ENCODE measurements at places on chromosomes 2 and 18. TPM values are rescaled to one million over a fixed set of nuclear protein-coding genes. Genes with fewer than 3 reads are reported as not detected.

The GPN1 gene
- 70.2 TPM for total RNA-seq

GRCh38 chr18:73959352-73959751, 188.3 kb downstream of the FBXO15 start:
- H3K27me3 ChIP-seq: peaks cover 3% of the 10 kb centered on the region
- H3K36me3 ChIP-seq: no peaks in the 10 kb centered on the region
- no peaks in the 10 kb centered on the region for H3K4me1 ChIP-seq
- DNase-seq: no peak

- no peak overlapping the region for H3K4me3 ChIP-seq
- H3K36me3 ChIP-seq: no peaks in the 10 kb centered on the region
- H3K27ac ChIP-seq: no peak overlapping the region
- H3K4me1 ChIP-seq: no peaks in the 10 kb centered on the region
These were observed 107.3 kb downstream of the CABYR start for GRCh38 chr18:24246143-24246542.

- H3K36me3 ChIP-seq: no peaks in the 10 kb centered on the region
- H3K27ac ChIP-seq: peak overlapping the region; percentile 64
- peak; percentile 64 for DNase-seq
- peaks cover 30% of the 10 kb centered on the region for H3K4me1 ChIP-seq
These were observed 52.1 kb downstream of the RHBDD1 start for GRCh38 chr2:226887940-226888339.

DNA sequence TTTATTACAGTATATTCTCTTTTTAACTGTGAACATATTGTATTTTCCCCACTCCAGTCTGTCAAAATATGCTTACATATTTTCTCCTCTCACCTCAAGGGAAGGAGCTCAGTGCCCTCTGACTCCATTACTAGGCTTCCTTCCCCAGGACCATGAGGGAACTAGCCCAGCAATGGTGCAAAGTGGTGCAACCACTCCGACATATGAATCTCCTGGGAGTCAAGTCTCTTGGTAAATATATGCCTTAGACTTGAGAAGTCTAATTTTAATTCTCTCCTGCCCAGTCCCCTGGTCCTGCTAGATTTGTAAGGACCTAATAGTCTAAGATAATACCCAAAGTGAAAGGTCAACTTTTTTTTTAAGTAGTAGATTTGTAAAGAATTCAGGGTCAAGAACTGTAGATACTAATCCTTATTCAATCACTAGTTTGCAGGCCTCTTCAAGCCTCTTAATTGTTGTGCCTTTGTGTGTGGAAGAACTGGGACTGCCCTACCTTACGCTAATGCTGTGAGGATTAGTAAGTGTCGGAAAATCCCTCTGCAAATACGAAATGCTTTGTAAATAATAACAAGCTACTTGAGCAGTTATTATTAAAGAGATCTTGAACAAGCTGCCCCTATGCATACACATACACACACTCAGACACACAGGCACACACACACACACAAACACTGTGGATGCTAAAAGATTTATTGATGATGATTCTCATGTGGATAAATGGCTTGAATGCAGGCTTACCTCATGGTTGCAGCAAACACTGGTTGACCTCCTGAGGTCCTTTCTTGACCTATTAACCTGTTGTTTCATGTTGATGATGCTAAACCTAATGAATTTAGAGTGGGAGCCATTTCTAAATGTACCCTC, 251.2 kb upstream of the PARD3B start:
- no peak overlapping the region for H3K4me3 ChIP-seq
- no peak for DNase-seq
- H3K27ac ChIP-seq: no peak overlapping the region
- no peaks in the 10 kb centered on the region for H3K27me3 ChIP-seq
- no peaks in the 10 kb centered on the region for H3K36me3 ChIP-seq
- peaks cover 6% of the 10 kb centered on the region for H3K4me1 ChIP-seq

DNA sequence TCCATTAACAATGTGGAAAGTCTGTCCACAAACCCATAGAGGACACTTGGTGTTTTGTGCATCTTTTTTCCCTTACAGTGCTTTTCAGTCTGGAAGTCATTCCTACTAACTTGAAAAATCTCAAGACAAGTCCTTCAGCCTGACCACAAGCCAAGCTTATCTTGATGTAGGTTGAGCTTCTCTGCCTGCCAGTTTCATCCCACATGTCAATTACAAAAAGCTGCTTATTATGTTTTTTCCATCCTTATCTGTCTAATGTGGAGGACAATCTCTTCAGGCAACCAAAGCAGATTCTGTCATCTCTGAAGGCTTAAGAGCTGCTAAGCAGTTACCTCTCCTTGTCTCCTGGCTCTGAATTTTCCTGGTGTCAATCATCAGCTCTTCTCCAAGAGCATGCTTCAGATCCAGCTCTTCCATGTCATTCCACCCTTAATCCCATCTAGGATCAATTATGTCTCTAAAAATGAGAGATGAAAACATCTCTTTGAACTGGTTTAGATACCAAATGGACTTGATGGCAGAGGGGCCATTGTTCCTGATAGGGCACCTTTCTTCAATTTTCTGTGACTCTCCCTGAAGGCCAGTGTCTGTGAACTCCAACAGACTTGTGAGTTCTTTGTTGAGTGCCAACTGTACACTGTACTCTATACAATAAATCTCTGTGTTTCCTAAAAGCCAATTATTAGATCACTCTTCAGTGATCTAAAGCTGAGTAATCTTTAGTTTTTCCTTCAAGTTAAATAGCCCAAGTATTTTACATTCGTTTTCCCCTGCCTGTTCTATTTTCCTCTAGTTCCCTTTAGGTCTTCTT, 208.6 kb downstream of the RBM43 start:
- no peak overlapping the region for H3K4me3 ChIP-seq
- H3K36me3 ChIP-seq: no peaks in the 10 kb centered on the region
- H3K27me3 ChIP-seq: no peaks in the 10 kb centered on the region
- DNase-seq: no peak
- H3K27ac ChIP-seq: no peak overlapping the region

The ERFE gene
- 14.9 TPM for total RNA-seq

GRCh38 chr2:204544961-204545860, at the start of gene PARD3B:
Gene PARD3B, plus strand, starts transcription at chr2:204545475. Its CDS starts 525 bp downstream, at chr2:204546000.
- peak within 1 kb of the TSS; percentile 88 for H3K4me3 ChIP-seq
- DNase-seq: peak; percentile 61
- no peaks in the 10 kb centered on the region for H3K27me3 ChIP-seq
- peak within 1 kb of the TSS; percentile 79 for H3K27ac ChIP-seq
- peaks cover 38% of the 10 kb centered on the region for H3K4me1 ChIP-seq

DNA sequence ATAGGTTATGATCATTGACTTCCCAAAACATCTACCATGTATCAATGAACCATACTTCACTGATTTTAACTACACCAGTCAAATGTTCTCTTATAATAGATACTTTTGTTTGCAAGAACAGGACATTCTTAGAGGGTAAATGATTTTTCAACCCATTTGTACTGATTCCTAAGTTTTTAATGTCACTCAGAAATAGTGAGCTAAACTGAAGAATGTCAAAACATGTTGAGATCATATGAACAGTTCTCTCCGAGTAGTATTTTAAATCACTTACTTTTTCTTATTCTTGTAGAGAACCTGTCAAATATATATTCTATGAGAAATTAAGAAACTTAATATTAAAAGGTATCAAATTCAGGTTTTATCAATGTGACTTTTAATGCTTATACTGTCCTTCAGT, 1362.9 kb upstream of the SLC39A10 start:
- no peaks in the 10 kb centered on the region for H3K4me1 ChIP-seq
- DNase-seq: no peak
- H3K36me3 ChIP-seq: no peaks in the 10 kb centered on the region
- no peaks in the 10 kb centered on the region for H3K27me3 ChIP-seq
- no peak overlapping the region for H3K27ac ChIP-seq

The G6PC2 gene
- not detected for total RNA-seq

GRCh38 chr18:48153613-48154481, 223.4 kb upstream of the SMAD2 start:
- no peak for DNase-seq
- H3K4me1 ChIP-seq: peaks cover 7% of the 10 kb centered on the region
- no peaks in the 10 kb centered on the region for H3K36me3 ChIP-seq
- H3K27me3 ChIP-seq: no peaks in the 10 kb centered on the region

GRCh38 chr2:30631051-30631671, 176.1 kb downstream of the CAPN13 start:
- no peak overlapping the region for H3K27ac ChIP-seq
- no peaks in the 10 kb centered on the region for H3K36me3 ChIP-seq
- H3K4me3 ChIP-seq: no peak overlapping the region

The MPPE1 gene
- total RNA-seq: 36.4 TPM

The ALPI gene
- total RNA-seq: not detected

The OTX1 gene
- total RNA-seq: 0.74 TPM

DNA sequence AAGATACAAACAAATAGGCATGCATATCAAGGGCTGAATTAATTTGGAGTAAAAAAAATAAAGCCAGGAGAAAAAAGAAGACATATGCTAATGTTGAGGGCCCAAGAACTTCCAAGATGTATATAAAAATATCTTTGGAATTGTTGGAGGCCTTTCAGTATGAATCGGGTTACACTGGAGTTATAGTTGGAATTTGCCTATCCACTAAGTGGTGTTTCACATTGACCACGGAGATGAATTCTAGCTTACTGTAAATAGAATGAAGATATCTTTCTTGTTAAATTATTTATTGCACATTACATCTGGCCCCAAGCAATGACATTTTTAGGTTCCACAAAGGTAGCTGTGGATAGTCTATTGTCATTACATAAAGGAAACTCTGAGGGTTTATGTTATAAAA, 38.5 kb upstream of the TRIB2 start:
- H3K27ac ChIP-seq: no peak overlapping the region
- H3K27me3 ChIP-seq: no peaks in the 10 kb centered on the region

GRCh38 chr18:12880541-12880910, 3.5 kb downstream of the PTPN2 start:
- DNase-seq: no peak
- H3K36me3 ChIP-seq: peaks cover 19% of the 10 kb centered on the region
- no peak overlapping the region for H3K4me3 ChIP-seq

DNA sequence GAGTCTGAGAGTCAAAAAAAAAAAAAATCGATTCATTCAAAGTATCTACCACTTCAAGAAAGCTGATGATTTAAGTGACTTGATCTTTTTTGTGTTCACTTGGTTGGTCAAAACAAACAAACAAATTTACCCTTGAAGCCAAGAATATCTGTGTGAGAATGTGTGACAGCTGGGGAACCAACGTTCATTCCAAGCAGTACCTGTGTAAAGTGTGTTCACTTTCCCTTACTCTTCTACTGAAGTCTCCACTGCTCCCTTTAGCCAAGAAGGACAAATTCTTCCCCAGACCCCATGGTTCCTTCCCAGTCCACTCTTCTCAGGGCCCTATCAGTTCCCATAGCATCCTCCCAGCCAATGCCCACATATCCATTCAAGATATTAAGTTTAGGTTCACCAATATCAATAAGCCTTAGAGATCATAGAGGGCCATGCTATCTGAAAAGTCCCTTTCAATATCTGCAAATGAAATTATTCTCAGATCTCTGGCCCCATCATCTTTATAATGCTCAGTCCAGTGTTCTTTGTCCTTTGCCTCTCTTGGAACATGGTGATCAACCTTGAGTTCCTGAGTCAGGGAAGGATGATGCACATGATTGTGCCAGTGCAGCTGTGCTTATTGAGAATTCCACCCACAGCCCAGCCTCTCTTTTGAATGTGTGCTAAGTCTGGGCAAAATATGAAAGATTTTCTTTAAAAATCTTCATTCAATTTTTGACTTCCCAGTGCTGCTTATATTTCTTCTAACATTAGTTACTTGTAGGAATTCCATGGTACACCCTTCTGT, 82.8 kb upstream of the DTNA start:
- H3K27me3 ChIP-seq: no peaks in the 10 kb centered on the region
- no peak overlapping the region for H3K27ac ChIP-seq
- no peak overlapping the region for H3K4me3 ChIP-seq
- H3K4me1 ChIP-seq: no peaks in the 10 kb centered on the region
- no peak for DNase-seq

GRCh38 chr2:190431907-190432306, 23.8 kb downstream of the MFSD6 start:
- H3K36me3 ChIP-seq: no peaks in the 10 kb centered on the region
- H3K4me1 ChIP-seq: 0 out of 2 replicates have a peak, but pooled peaks cover 4% of the 10 kb centered on the region
- H3K4me3 ChIP-seq: no peak overlapping the region
- no peak overlapping the region for H3K27ac ChIP-seq
- no peak for DNase-seq
- H3K27me3 ChIP-seq: no peaks in the 10 kb centered on the region

GRCh38 chr18:7879717-7880116, 312.6 kb downstream of the PTPRM start:
- no peak overlapping the region for H3K27ac ChIP-seq
- no peak for DNase-seq
- no peaks in the 10 kb centered on the region for H3K27me3 ChIP-seq
- no peaks in the 10 kb centered on the region for H3K4me1 ChIP-seq
- H3K36me3 ChIP-seq: no peaks in the 10 kb centered on the region

DNA sequence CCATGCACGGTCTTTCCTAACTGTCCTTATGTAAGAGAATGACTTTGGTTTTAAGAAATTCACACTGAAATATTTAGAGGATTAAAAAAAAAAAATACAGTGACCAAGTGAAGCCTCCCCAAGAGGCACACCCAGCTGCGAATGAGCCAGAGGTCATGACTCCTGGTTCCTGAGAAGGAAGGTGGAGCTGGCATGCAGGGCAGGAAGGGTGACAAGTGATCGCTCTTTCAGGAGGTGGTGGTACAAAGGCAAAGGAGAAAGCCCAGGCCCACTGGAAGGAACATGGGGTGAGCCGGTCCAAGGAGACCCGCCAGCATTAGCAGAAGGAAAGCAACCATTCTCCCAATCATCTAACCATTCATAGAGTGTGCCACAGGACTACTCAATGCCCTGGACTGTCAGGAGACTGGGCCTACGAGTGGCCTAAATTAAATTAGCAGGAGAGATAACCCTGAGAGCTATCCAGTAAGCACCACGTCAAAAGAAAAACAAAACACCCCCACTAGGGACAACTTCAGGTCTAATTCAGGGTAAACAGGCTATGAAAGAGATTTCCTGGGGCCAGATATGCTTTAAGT, 7.8 kb downstream of the INO80C start:
- no peak overlapping the region for H3K4me3 ChIP-seq
- DNase-seq: no peak
- H3K36me3 ChIP-seq: no peaks in the 10 kb centered on the region
- H3K27me3 ChIP-seq: no peaks in the 10 kb centered on the region
- H3K27ac ChIP-seq: no peak overlapping the region

The R3HDM1 gene
- total RNA-seq: 8.8 TPM

GRCh38 chr2:60066096-60066839, 487.2 kb downstream of the BCL11A start:
- no peak for DNase-seq
- H3K4me3 ChIP-seq: no peak overlapping the region
- H3K27ac ChIP-seq: no peak overlapping the region
- H3K36me3 ChIP-seq: no peaks in the 10 kb centered on the region

The ALPG gene
- total RNA-seq: 0.03 TPM

The SP140L gene
- 36.8 TPM for total RNA-seq

The GCFC2 gene
- 28.4 TPM for total RNA-seq

DNA sequence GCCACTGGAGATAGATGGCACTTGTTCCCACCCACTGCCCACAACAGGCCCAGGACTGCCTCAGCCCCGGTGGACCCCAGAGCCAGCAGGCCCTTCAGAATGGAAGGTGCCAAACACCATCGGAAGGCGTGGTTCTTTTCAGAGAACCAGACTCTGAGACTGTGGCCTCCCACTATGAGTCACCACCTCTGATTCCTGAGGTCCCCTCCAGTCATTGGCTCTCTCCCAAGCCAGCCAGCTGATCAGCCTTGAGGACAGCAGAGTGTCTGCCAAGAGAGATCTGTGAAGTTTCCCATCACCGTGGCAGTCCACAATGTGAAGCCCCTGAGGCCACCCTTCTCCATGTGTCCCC, 10.4 kb upstream of the MAP3K2 start:
- H3K36me3 ChIP-seq: no peaks in the 10 kb centered on the region
- no peak overlapping the region for H3K27ac ChIP-seq
- DNase-seq: peak; percentile 96
- H3K4me3 ChIP-seq: no peak overlapping the region

GRCh38 chr2:74500578-74500946, 1.2 kb upstream of the LBX2 start:
- H3K4me1 ChIP-seq: peaks cover 35% of the 10 kb centered on the region
- H3K27ac ChIP-seq: no peak overlapping the region
- peaks cover 36% of the 10 kb centered on the region for H3K27me3 ChIP-seq
- no peak for DNase-seq
- no peak overlapping the region for H3K4me3 ChIP-seq

Measured in SJSA1 (cell line).